ENCODE measurements at places on chromosomes 12 and 14. TPM values are rescaled to one million over a fixed set of nuclear protein-coding genes. Genes with fewer than 3 reads are reported as not detected.
A peak's percentile ranks its signal among the peaks of the same experiment; 100 is the strongest.

DNA sequence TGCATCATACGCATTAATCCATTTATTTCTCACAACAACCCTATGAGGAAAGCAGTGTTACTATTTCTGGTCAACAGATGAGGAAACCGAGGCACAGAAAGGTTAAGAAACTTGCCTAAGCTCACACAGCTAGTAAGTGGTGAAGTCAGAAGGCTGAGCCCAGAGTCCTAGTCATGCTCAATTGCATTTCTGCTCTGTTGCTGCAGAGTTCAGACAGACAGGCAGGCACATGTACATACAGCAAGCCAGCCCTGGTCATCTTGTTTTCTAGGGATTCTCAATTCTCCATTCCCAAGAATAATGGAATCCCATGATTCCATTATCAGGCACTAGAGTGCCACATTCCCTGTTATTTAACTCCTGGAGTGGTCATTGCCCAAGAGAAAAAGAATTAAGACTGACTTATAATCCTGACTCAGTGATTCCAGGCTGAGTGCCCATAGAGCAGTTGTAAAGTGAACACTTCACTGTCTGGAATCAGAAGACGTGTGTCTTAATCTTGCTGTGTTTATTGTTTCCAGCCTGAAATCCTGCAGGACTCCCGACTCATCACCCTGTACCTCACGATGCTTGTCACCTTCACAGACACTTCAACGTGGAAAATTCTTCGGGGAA is 10.7 kb downstream of the UBE3B start:
- no peak for DNase-seq

Gene NR4A1
- total RNA-seq, result 36.4 TPM

DNA sequence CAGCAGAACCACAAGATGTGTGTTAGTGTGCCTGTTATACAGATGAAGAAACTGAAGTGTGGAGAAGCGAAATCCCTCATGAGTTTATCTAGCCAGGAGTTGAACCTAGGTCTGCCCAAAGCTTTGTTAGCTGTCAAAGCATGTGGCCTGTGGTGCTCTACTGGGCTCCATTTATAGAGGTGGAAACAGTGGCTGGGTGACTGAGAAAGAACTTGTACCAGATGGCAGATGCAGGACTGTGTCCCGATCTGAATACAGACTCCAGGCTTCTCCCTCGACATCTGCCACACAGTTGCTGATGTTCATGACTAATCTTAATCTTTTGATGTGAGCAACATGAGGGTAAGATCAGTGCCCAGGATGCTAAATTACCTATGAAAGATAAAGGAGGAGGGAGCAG is 89.1 kb downstream of the C12orf75 start:
- DNase-seq, result no peak

- DNase-seq, result no peak
Observed at GRCh38 chr12:79547044-79547734, 143.6 kb downstream of the PAWR start.

GRCh38 chr14:53840444-53840843 is 116.2 kb downstream of the BMP4 start:
- no peak for DNase-seq

Gene IGF1
- total RNA-seq, result 99.9 TPM

Gene MAP1LC3B2
- total RNA-seq, result not detected

Gene FAR2
- total RNA-seq, result 17.4 TPM

Gene LAG3
- total RNA-seq, result 2.4 TPM

GRCh38 chr14:43595096-43595772 is 911.8 kb downstream of the FSCB start:
- DNase-seq, result no peak

DNA sequence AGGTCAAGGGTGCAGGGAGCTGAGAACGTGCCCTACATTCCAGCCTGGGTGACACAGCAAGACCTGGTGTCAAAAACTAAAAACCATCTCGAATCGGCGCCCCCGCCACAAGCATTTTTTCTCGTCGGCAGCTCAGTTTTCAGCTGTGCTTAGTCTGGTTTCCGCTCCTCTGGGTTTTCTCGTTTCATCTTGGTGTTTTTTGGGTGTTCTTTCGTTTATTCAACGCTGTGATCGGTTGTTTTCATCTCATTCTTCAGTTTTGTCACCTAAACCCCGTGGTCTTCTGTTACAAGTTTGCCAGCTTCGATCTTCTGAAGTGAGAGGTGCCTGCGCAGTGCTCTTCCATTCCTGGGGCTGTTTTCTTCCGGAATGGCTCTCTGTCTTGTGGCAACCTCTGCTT is 41.4 kb downstream of the NOC4L start:
- DNase-seq, result no peak

- DNase-seq, result no peak
Observed at GRCh38 chr14:89268514-89268913, 148.5 kb downstream of the FOXN3 start.

GRCh38 chr12:98483621-98484503 is 31.5 kb upstream of the TMPO start:
- DNase-seq, result no peak

Gene RNASE3
- total RNA-seq, result 1.1 TPM

GRCh38 chr14:61103541-61104339 is 122.7 kb downstream of the SLC38A6 start:
- peak; percentile 49 for DNase-seq

DNA sequence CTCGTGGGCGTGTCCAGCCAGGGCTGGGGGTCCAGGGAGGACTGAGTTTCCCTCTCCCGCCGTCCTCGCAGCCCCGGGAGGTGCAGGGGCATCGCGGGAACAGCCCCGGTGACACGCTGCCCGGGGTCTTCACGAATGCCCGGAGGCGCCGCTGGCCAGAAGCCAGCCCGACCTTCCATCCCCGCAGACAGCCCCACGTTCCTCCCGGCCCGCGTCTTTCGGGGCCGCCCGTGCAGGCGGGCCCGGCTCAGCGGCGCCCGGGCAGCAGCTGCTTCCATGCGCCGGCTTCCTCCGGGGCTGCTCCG is 827 bp upstream of the TEDC1 start:
- peak; percentile 87 for DNase-seq

Gene GDF11
- total RNA-seq, result 7.6 TPM

DNA sequence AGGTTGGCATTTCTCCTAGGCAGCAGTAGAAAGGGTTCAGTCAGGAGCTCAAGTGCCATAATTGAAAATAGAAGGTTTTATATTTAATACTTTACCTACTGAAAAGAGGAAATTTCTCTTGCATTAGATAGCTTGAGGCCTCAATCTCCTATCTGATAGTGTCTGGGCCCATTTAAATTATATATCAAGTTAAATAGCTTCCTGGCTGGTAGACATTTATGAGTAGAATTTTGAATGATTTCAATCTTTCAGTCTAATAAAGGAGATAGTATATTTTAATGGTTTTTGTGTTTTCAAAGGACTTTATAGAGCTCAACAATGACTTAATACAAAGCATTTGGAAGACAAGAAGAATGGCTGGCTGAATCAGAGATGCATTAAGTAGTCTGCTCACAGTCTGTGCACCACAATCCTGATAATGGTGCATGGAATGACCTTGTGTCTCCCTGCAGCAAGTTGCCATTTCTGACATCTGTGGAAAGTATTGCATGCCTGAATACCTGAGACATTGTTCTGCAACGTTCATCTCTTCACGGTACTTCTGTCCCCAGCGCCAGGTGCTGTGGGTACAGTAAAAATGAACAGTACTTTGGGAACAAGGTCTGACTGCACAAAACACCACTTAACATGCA is 974.1 kb downstream of the TMTC2 start:
- DNase-seq, result no peak

DNA sequence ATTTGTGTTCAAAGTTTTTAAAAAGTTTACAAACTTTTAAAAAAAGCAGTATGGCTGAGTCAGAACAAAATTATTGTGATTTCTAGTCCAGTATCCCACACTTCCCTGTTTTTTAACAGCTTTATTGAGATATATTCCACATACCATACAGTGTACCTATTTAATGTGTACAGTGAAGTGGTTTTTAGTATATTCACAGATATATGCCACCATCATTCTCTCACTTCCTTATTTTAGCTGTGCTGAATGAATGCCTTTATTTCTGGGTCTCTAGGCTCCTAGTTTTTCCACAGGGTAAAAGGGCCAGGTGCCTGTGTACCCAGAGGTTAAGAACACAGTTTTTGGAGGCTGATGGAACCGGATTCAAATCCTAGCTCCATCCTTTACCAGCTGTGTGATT is 58.9 kb upstream of the SRSF5 start:
- no peak for DNase-seq

DNA sequence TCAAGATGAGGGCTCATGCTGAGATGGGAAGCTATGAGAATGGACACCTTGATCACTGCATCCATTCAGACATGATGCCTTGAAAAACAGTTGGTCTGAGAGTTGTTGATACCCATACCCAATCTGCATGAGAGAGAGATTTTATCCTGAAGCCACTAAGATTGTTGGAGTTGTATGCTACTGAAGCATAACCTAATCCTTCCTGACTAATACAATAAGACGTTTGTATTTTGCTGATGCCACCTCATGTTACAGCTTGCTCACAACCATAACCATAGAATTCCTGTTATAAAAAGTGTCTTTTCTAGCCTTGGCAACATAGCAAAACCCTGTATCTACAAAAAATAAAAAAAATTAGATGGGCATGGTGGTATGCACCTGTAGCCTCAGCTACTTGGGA is 12.7 kb upstream of the SERPINA1 start:
- DNase-seq, result no peak

Gene HVCN1
- total RNA-seq, result 12.4 TPM

- no peak for DNase-seq
Observed at GRCh38 chr12:103884316-103884715, 43.3 kb upstream of the NT5DC3 start.

GRCh38 chr12:28027947-28028724 is 55.6 kb upstream of the PTHLH start:
- no peak for DNase-seq

DNA sequence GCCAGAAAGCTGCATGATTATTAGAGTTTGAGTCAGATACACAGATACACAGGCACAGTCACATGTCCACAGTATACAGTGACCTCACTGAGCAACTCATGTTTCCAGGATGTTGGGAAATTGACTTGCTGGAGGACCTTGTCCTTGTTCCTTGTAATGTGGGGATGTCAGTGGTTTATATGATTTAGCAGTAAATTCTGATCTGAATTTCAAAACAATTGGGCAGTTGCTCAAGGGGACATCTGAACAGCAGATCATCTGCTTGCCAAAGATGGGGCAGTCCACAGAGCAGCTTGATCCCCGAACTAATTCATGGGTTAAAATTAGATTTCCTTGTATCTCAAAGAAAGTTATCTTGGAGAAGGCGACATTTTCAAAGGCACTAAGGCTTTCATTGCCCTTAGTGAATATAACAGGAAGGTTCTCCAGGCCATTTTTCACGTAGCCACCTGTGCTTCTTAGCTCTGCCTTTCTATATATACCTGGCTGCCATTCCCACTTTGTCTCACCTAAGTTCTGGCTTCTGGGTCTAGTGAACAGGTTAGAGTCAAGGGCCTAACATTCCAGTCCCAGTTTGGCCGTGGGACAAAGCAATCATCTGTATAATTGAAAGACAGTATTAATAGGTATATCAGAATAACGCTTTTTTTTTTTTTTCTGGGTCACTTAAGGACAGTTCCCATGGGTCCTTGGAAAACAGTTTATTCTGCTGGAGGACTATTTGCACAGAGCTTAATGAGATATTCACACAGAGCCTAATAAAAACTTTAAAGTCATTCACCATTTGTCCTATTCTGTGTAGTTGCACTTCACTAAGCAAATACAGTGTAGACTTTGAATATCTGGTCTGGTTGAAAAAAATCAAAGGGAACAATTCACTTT is 64.9 kb upstream of the STRN3 start:
- DNase-seq, result no peak

Gene HOXC12
- not detected for total RNA-seq

Gene ZFHX2
- total RNA-seq, result 3.1 TPM

- DNase-seq, result no peak
Observed at GRCh38 chr12:131943876-131944275, 5.9 kb upstream of the EP400 start.

GRCh38 chr12:13740149-13740545 is 241.3 kb downstream of the GRIN2B start:
- no peak for DNase-seq

DNA sequence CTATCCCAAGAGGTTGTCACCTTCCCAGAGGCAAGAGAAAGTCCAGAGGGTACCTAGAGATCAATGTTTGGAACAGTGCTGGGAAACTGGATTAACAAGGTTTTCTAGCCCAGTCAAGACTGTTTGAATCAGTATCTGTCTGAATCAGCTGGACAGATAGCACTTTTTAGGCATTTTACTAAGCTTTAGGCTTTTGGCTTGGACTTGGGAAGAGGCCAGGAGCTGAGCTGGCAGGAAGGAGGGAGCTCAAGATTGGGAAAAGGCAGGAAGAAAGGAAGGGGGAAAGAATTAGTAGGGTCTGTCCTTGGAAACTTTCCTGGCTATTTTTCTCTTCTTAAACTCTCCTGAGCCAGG is 8.3 kb downstream of the IKZF4 start:
- DNase-seq, result no peak

- no peak for DNase-seq
Observed at GRCh38 chr12:77406219-77406905, 341.0 kb upstream of the E2F7 start.

Gene DYRK2
- 17.4 TPM for total RNA-seq

DNA sequence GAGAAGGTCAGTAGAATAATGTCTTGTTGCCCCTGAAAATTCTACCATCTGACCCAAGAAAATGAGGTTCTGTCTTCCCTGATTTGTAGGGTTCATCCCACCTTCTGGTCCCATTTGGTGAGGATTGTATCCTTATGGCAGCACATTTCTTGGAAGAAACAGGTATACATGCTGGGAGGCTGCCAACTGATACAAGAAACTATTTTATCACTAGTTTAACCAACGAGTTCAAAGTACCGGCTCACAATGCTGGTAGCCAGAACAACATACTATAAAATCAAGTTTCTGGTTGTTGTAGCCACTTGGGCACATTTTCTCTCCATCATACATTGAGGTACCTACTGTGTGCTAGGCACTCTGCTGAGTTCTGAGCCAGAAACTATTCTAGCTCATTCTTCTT is 7.1 kb upstream of the KCNH3 start:
- no peak for DNase-seq

Gene PRR4
- total RNA-seq, result 1.4 TPM

- no peak for DNase-seq
Observed at GRCh38 chr12:43309959-43310358, 242.0 kb downstream of the ADAMTS20 start.

DNA sequence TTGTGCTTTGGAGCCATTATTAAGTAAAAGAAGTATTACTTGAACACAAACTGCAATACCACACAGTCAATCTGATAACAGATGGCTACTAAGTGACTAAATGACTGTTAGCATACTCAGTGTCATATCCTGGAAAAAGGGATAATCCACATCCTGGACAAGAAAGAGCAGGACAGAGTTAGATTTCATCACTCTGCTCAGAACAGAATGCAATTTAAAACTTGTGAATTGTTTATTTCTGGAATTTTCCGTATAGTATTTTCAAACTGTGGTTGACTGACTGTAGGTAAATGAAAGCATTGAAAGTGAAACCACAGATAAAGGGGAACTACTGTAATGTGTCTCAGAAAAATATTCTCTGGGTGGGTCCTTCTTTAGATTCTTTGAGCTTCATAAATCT is 458.8 kb downstream of the TMEM117 start:
- no peak for DNase-seq
